ENCODE measurements at places on chromosomes 1 and 21. TPM values are rescaled to one million over a fixed set of nuclear protein-coding genes. Genes with fewer than 3 reads are reported as not detected.

The TTC22 gene
- 1.4 TPM for polyA plus RNA-seq

The SH3D21 gene
- polyA plus RNA-seq: 1.6 TPM

The PSMA5 gene
- 48.5 TPM for polyA plus RNA-seq

The C1QC gene
- 82.6 TPM for polyA plus RNA-seq

The PDE9A gene
- polyA plus RNA-seq: 19.1 TPM

Measured in brain (organoid and tissue), 16 donors.